ENCODE measurements at places on chromosomes 4 and X.

- no peak for DNase-seq
Measured at GRCh38 chr4:162498168-162498567, 334.4 kb upstream of the FSTL5 start.

GRCh38 chrX:150162141-150162540 is 201.0 kb upstream of the MAMLD1 start:
- DNase-seq = no peak

DNA sequence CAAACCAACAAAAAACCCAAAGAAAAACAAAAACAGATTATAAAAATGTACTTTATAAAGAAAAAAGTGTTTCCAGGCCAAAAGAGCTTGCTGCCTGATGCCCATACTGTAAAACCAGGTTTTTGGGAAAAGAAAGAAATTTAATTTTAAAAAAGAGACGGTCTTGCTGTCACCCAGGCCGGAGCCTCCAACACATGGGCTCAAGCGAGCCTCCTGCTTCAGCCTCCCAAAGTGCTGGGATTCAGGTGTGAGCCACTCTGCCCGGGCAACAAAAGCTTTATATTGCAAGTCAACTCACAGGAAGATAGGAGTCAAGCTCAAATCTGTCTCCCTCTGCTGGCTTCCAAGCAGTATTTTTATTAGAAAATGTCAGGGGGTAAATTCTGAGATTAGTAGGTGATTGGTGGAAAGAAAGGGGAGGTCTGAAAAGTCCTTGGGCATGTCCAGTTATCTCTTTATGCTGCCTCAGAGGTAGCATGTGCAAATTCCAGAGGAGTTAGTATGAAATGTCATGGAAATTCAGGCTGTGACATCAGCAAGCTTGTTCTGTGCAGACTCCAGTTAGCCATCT is 39.4 kb downstream of the MGST2 start:
- no peak for DNase-seq

DNA sequence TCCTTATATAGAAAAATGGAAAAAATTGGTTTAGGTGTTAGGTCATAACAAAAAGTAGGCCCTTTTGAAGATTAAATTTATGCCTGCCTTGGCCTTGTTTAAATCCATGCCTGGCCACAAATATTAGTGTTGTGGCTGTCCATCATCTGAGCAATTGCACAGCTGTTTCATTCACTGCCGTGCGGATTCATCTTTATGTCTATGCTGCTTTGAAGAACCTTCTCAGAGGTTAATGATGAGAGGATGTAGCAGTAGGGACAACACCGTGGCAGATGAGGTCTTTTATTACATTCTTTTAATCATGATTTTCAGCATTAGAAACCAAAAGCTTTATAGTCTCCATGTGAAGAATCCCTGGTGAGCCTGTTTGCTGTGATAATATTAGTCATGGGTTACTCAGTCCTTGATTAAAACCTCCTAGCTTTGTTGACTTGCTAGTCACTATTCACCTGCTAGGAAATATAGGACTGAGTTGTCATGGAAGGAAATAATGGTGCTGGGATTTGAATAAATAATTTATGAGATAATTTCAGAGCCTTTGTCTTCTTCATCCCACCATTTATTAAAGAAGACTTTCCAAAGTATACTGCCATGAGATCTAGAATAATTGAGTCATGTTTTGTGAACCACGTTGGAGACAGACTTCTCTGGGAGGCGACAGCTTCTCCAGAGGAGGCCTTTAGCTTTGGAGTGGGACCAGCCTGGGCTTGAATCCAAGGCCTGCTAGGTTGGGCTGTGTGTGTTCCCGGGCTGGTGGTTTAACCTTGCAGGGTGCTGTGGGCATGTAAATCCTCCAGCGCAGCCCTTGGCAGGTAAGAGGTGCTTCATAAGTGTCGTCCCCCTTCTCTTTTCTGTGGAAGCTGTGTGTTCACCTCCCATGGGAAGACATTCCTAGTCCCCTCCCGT is 53.5 kb downstream of the PTTG2 start:
- DNase-seq = no peak

DNA sequence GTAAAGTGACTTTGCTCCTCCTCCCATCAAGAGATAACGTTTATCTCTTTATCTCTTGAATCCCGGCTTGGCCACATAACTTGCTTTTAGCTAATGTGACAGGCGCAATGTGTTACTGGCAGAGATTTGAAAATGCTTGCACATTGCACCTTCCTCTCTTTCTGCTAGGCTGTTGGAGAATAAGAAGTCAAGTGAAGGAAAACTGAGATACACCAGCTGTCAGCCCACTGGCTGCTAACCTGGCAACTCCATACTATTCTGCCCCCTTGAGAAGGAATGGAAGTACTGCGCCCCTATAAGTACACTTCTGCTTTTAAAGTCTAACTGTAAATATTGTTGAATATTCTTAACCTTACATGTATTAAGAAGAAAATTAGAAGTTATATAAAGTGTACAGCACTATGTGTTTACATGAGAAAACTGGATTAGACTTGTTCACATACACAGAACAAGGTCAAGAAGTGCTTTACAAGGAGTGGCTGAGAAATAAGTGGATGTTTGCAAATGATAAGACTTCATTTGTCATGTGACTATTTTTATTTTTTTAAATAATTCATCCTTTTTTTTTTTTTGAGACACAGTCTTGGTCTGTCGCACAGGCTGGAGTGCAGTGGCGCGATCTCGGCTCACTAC is 424.5 kb upstream of the CTSO start:
- DNase-seq = no peak

DNA sequence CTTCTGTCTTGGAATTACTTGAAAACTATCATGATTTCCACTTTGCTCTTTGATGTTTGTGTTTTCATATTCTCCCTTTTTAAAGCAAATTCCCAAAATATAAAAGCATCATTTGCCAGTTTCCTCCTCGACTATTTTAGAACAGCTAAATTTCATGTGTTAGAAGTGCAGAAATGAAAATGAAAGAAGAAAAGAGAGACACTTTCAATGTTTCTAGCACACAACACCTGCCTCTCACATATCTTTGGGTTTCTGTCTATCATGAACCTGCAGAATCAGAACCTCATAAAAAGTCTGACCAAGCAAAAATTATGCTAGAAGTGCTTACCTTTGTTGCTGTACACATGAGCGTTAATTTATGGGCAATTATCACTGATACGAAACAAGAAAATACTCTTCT is 1.9 kb upstream of the NEUROG2 start:
- DNase-seq = no peak

- DNase-seq = no peak
Measured at GRCh38 chrX:41184312-41184711, 99.1 kb downstream of the USP9X start.

DNA sequence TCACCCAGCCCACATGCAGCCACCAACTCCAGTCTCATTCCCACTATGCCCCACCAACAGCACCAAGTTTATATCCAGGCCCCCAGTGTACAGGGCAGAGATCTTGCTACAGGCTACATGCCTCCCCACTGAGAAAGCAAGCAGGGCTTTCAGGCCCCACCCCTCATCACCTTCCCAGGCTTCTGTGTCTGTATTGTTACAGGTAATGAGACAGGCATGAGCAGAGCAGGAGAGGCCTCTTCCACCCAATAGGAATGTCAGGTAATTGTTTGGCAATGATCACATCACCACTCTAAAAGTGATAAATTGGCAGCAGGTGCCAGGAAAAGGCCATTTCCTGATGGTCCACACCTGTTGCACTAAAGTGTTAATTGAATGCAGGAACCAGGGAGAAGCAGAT is 102.5 kb downstream of the ZNF518B start:
- DNase-seq = no peak

GRCh38 chr4:13920111-13920875 is 292.8 kb upstream of the BOD1L1 start:
- no peak for DNase-seq

DNA sequence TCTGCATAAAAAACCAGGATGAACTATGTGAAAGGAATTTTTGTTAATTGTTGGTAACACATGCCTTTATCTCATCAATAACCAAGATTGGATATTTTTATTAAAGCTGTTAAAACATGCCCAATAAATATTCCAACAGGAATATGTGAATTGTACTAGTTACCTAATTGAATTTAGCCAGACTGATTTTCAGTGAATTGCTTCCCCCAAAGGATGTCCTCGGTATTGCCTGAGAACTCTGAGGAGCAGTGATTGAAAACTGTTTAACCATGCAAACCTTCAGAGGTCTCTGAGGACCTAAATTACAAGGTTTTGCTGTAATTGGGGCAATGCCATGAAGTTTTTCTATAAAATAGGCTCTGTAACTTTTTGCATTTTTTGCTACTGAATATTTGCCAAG is 66.6 kb downstream of the BLTP1 start:
- no peak for DNase-seq

- no peak for DNase-seq
Measured at GRCh38 chr4:118751629-118752323, 66.6 kb downstream of the METTL14 start.

- DNase-seq = no peak
Measured at GRCh38 chr4:122879001-122879400, 43.4 kb downstream of the NUDT6 start.

DNA sequence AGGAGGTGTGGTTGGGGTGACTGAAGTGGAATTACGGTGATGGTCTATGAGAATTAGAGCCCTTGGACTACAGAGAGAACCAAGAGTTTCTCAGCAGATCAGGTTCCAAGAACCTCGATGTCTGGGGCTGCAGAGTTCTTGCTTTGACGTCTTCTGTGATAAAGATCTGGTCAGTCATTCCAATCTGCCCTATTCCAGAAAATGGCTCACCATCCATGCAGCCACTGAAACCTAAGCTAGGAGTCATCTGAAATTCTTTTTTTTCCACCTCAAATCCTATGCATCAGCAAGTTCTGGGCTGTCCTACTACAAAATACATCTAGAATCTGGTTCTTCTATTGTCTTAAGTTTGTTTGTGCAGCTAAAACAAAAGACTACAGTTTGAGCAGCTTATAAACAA is 254.4 kb upstream of the PGRMC2 start:
- no peak for DNase-seq

- DNase-seq = no peak
Measured at GRCh38 chr4:88753658-88754571, 56.3 kb upstream of the NAP1L5 start.

Measured in stimulated activated CD4-positive, alpha-beta T cell treated with anti-CD3 and anti-CD28 coated beads, Interleukin-12 subunit alpha, Interleukin-12 subunit beta, amount 100 ng/mL, for 48 hours (primary cell).